Central memory CD4-positive, alpha-beta T cell (primary cell): ENCODE measurements at places on chromosomes 1 and 21.

- DNase-seq = no peak
Measured at GRCh38 chr1:99497690-99498089, 148.2 kb upstream of the PALMD start.

DNA sequence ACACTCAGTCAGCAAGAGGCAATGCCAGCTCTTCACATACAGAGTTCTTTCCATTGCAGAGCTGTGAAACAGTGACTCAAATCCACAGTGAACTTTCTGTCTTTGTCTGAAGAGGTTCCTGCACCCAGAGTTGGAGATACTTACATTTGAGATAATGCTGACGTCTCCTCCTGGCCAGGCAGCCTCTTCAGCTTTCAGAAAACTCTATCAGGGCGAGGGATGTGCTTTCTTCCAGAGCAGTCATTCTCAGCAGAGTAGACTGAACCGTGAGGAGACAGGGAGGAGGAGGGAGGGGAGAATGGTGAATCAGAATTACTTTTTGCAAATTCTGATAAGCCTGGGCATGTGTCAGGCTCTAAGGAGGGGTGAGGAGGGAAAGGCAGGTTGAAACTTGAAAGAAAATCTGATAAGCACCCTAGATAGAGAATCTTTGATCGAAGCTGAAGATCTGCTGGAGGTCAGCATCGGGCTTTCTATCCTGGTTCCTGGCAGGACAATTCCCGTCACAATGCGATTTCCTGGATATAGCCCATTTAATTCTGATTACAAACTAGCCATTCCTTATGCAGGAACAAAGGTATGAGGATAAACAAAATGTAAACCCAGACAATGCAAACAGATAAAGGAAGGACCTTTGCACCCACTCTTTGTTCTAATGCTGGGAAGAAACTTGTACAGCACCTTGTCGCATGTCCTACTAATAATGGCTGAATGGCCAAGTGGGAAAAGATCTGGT, 18.9 kb upstream of the NID1 start:
- DNase-seq = no peak

- DNase-seq = peak; percentile 52
Measured at GRCh38 chr21:42737951-42738590, 84.7 kb downstream of the PDE9A start.

- no peak for DNase-seq
Measured at GRCh38 chr1:209732725-209733124, 23.1 kb upstream of the TRAF3IP3 start.

DNA sequence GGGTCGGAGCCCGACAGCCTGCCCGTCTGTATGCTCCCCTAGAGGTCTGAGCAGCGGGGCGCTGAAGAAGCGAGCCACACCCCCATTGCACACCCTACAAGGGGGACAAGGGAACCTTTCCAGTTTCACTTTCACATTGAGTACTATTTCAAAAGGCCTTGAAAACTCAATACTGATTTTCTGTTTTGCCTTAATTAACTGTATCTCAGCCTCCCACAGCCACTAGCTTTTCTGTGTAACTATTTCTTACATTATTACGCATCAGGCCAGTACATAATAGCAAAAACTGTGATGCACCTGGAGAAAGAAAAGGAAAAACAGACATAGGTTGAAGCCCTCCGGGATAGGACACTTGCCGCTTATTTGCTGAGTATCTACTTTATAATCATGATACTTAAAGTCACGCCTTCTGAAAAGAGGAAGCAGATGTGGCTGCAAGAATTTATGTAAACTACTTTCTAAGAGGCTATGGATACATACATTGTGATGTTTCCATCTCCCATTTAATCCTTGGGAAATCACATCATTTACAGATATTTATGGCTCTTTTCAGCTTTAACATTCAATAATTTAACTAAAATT, 1719.5 kb downstream of the MRPL39 start:
- DNase-seq = peak; percentile 38

DNA sequence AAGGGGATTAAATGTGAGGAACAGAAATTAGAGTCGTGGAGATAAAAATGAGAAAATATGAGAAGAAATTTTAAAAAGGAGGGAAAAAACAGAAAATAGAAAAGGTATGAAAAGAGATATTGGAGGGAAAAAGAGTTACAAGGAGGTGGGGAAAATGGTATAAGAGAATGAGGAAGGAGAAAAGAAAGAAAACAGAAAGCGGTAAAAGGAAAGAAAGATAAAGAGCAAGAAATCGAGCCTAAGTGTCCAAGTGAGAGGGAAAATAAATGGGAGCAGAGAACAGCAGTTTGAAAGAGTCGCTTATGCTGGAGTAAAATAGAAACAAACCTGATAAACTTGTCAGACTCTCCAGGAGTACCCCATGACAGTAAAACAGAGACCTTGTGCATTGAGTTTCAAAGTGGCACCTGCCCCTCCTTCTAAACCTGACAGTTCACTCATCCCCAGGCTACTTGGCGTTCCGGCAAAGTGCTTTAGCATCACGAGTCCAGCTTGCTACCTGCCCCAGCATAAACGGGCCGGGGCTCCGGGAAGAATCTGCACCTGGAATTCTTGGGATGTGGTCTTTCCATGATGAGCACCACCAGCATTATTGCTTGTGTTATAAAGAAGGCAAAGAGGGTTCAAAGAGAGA, 585 bp downstream of the NEGR1 start:
- DNase-seq = no peak

GRCh38 chr1:54871275-54872035, 15.5 kb downstream of the DHCR24 start:
- DNase-seq = no peak

- no peak for DNase-seq
Measured at GRCh38 chr1:245416781-245417180, 262.0 kb downstream of the KIF26B start.

GRCh38 chr1:11301601-11302000, 28.6 kb downstream of the UBIAD1 start:
- DNase-seq = no peak

- no peak for DNase-seq
Measured at GRCh38 chr1:54814126-54814498, 13.0 kb upstream of the TTC22 start.

DNA sequence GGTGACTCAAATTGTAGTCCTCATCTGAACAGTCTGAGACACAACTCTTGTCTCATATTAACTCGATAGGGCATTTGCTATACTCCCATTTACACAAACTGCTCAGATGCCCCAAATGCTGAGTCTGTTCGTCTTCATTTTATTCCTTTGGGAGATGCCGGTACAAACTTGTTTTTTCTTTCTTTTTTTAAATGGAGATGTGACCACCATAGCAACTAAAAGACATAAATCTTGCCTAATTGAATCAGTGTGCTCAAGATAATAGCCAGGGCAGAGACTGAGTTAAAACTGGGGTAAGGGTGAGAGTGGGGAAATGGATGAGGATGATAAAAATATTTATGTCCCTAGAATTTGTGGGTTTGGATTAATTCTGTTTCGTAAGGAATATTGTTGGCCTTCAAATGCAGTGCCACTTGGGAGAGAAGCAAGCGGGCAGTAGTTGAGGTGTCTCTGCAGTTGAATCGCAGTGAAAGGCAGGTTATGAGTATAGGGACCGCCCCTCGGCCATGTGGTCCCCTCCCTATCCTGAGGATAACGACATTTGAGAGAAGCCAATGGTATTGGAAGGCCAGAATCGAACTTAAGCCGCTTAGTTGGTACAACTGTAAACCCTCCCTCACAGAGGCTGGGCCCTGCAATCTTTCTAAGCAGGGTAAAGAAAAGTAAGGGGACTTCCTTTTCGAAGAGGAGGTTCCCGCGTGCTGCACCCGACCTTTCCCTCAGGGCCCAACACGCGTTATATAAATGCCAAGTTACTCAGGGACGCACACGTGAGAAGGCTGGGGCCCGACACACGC, 859 bp upstream of the LRRC8B start:
- DNase-seq = no peak

GRCh38 chr1:208203848-208204609, 40.2 kb downstream of the PLXNA2 start:
- no peak for DNase-seq

GRCh38 chr1:204712708-204713430, 27.3 kb upstream of the LRRN2 start:
- DNase-seq = no peak

DNA sequence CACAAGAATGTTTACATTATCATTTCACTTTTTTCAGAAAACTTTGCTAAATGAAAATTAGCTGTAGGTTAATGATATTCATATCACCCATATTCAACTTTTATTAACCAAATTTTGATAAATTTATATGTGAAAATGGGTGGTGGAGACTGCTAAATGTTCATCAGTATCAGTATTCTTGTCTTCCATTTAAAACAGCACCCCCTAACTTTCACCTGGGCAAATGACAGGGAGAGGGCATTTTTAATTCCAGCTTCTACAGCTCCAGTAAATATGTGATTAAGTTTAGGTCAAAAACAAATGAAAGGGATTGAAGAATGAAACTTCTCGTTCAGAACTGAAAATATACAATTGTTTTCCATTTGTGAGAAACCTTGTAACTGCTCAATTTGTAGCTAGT, 722.2 kb downstream of the KCNT2 start:
- DNase-seq = no peak

- no peak for DNase-seq
Measured at GRCh38 chr1:211705467-211706091, 30.2 kb upstream of the NEK2 start.

- DNase-seq = no peak
Measured at GRCh38 chr1:201628490-201628889, 89.6 kb downstream of the NAV1 start.

- DNase-seq = no peak
Measured at GRCh38 chr1:39238476-39238875, 34.0 kb downstream of the MACF1 start.

DNA sequence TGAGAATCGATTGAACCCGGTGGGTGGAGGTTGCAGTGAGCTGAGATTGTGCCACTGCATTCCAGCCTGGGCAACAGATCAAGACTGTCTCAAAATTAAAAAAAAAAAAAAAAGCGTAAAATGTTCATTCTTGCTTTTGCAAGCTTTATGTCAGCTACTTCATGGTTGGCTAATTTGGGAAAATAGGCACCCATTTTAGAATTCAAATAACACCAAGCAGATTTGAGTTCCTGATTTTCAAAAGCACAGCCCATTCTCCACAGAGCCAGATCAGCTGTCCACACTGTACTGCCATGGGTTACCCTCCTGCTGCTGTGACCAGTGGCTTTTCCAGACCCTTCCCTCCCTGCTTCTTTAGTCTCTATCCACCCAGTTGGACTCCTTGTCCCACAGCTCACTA, 4.4 kb downstream of the THEM5 start:
- DNase-seq = no peak

DNA sequence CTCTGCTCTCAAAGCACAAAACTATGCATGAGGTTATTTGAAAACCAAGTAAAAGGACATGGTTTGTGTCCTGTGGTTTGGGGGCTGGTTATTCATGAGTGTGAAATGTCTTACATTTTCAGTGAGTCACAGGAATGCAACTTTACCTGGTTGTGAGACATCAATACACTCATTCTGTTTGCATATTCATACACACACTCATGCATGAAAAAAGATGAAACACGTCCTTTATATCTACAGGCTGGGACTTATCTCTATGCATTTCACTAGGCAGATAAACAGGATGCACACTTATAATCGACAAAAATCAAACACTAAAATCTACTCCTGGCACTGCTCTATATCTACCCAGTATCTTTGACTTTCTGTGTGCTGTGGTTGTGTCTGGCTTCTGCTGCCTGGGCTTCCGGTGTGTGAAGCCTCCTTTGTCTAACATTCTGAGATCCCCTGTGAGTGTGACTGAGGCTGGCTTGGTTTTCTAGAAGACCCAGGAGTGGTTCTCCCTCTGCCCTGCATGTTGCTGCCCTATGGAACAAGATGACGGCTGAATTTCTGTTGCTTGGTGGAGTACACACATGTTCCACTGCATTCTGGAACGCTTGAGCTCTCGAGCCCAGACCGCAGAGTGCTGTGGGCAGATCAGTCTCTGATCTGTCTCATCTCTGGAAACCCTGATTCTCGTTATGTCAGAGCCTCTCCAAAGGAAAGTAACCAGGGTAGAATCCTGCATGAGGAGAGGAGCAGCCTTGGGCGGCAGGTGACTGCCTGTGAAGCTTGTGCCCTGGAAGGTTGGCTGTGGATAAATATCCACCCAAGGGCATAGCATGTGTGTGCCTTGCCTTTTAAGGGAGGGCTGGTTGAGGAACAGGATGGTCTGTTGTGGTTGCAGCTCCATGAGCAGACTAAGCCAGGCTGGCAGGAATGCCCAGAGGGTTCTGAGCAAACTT, 19.7 kb upstream of the FASLG start:
- DNase-seq = peak; percentile 79

- no peak for DNase-seq
Measured at GRCh38 chr1:70195342-70195741, 10.0 kb downstream of the LRRC40 start.

- no peak for DNase-seq
Measured at GRCh38 chr1:211915924-211916323, 85.4 kb upstream of the LPGAT1 start.

GRCh38 chr1:100626397-100626796, 88.5 kb downstream of the GPR88 start:
- no peak for DNase-seq

- DNase-seq = peak; percentile 44
Measured at GRCh38 chr1:90721210-90722194, 4.4 kb upstream of the BARHL2 start.

DNA sequence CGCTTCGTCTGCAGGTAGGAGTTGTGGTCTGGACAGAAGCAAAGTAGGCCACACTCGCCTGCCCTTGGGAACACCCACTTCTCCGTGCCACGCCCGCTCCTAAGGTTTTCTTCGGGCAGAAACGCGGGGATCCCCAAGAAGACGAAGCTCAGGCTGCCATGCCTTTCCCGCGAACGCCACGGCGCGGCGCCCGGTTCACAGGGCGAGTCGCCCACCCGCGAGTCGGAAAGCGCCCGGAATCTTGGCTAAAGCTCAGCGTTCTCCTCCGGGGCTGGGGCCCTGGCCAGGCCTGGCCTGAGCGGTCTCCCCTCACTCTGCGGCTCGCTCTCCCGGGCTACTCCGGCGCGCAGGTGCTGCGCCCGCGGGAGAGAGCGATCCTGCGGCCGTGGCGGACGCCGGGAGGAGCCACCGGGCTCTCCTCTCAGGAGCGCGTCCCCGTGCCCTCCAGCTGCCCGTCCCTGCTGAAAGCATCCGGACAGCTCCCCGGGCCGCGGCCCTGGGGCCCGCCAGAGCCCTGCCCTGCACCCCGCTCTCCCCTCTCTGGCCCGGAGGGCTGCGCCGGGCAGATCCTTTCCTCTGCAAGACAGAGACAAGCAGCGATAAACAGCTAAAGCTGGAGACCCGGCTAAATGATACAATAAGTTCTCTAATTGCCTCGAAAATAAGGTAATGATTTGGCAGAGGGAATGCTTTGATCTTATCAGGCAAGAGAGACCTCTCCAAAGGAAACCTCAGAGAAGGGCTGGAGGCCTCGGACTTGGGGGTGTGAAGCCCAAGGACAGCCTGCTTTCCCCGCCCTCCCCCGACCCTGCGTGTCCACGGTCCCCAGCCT, 6.7 kb upstream of the WNT2B start:
- peak; percentile 36 for DNase-seq
